ENCODE measurements at places on chromosomes 4 and X. TPM values are rescaled to one million over a fixed set of nuclear protein-coding genes. Genes with fewer than 3 reads are reported as not detected.
A peak's percentile ranks its signal among the peaks of the same experiment; 100 is the strongest.

The CCDC149 gene
- 30.3 TPM for total RNA-seq

The ADGRG2 gene
- 2.0 TPM for total RNA-seq

The SLC9A6 gene
- 17.4 TPM for total RNA-seq

The TEX13B gene
- not detected for total RNA-seq

The ANKRD37 gene
- total RNA-seq: 8.3 TPM

The LDOC1 gene
- total RNA-seq: 3.3 TPM

The NDNF gene
- total RNA-seq: 12.4 TPM

The GJB1 gene
- not detected for total RNA-seq

The POLR2B gene
- total RNA-seq: 72.9 TPM

The SH3RF1 gene
- 11.8 TPM for total RNA-seq

The MAGEA2 gene
- not detected for total RNA-seq

The HSD17B13 gene
- 0.83 TPM for total RNA-seq

The IL15 gene
- 5.0 TPM for total RNA-seq

The ITGB1BP2 gene
- 19.9 TPM for total RNA-seq

The DNAAF6 gene
- not detected for total RNA-seq

The NXF2B gene
- total RNA-seq: not detected

DNA sequence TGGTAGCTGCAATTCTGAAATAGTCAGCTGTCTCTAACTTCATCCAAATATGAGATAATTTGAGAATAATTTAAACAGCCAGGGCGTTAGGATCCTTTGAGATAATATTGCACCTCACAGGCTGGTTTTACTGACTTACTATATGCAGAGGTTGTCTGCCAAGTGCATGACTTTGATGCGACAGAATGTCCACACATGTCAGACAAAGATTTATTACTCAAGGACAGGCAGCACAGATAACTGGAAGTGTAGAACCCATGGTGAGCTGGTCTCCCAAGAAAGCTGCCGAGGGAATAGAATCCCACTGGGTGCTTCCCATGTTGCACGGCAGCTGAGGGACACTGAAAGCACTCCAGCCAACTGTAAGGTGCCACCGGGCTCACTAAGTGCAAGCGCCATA lies 166.2 kb upstream of the GALNTL6 start:
- no peaks in the 10 kb centered on the region for H3K27me3 ChIP-seq
- H3K27ac ChIP-seq: no peak overlapping the region
- no peaks in the 10 kb centered on the region for H3K4me1 ChIP-seq

DNA sequence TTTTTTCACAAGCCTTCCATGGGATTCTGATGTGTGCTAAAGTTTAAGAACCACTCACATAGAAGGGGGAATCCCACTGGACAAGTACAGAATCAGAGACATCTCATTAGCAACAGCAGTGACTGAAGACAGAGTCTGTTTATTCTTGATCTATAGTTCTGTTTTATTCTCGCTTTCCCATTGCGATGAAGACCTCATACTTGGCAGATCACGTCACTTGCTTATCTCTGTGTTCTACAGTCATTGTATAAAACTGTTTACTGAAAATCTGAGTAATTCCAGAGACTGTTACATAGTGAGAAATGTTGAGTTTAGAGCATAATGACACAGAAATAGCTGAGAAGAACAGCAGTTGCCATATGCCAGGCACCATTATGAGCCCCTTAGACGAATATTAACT lies 185.5 kb downstream of the PTTG2 start:
- no peak overlapping the region for H3K4me3 ChIP-seq
- H3K4me1 ChIP-seq: peaks cover 3% of the 10 kb centered on the region
- H3K27me3 ChIP-seq: no peaks in the 10 kb centered on the region
- no peak overlapping the region for H3K27ac ChIP-seq
- DNase-seq: no peak

DNA sequence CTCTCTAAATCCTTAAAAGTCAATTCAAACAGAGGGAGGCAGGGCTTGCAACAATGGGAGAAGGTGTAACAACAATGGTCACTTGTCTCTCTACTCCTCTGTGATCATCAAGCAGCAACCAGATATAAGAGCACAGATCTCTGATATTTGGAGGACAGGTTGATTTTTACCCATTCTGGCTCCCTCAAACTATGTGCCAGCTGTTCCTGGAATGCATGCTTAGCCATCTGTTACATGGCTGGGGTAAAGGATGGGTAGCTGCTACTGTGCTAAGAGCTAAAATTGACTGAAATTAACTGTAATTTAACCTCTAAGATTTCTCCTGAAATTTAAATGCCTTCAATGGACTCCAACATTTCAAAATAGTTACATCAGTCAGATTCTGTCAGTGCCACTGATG lies 1459.9 kb downstream of the PCDH7 start:
- no peaks in the 10 kb centered on the region for H3K4me1 ChIP-seq
- no peaks in the 10 kb centered on the region for H3K36me3 ChIP-seq
- no peak overlapping the region for H3K4me3 ChIP-seq
- no peak for DNase-seq
- no peaks in the 10 kb centered on the region for H3K27me3 ChIP-seq

GRCh38 chr4:122500852-122501501 lies 44.5 kb upstream of the IL2 start:
- no peaks in the 10 kb centered on the region for H3K4me1 ChIP-seq
- H3K36me3 ChIP-seq: no peaks in the 10 kb centered on the region
- no peak overlapping the region for H3K4me3 ChIP-seq
- no peak for DNase-seq

DNA sequence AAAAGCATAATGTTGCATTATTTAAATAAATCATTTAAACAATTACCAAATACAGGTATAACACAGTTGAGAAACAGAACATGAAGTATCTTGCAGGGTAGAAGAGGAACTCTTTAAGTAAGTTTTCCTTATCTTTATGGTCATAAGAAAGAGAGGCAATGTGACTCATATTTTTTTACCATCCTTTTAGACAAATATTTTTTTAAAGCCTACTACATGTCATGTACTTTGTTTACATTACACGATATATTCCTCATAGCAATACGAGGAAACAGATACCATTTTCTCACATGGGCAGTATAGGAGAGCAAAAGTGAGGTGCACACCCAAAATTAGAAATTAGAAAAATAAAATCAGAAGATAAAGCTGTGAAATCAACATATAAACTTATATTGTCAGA lies 49.3 kb upstream of the EPHA5 start:
- no peak overlapping the region for H3K4me3 ChIP-seq
- H3K4me1 ChIP-seq: no peaks in the 10 kb centered on the region
- no peaks in the 10 kb centered on the region for H3K36me3 ChIP-seq
- no peak overlapping the region for H3K27ac ChIP-seq
- H3K27me3 ChIP-seq: no peaks in the 10 kb centered on the region
- DNase-seq: no peak

DNA sequence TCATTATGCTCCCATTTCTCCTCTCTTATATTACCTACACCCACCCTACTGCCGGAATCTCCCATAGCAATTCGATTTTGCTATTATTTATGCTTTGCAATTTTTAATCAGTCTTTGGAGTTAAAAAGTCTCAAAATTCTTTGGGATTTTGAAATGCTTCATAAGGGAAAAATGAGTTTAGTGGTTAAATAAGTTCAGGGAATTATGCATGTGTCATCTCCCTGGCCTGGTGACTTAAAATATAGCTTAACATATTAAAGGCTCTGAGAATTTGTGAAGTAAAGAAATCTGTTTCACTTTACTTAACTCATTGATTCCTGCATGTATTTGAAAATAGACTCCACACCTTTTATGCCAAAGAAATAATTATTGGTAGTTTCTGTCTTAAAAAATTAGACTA lies 185.1 kb upstream of the DIPK2B start:
- H3K27ac ChIP-seq: no peak overlapping the region
- H3K27me3 ChIP-seq: no peaks in the 10 kb centered on the region
- H3K4me3 ChIP-seq: no peak overlapping the region
- no peaks in the 10 kb centered on the region for H3K4me1 ChIP-seq
- DNase-seq: no peak

DNA sequence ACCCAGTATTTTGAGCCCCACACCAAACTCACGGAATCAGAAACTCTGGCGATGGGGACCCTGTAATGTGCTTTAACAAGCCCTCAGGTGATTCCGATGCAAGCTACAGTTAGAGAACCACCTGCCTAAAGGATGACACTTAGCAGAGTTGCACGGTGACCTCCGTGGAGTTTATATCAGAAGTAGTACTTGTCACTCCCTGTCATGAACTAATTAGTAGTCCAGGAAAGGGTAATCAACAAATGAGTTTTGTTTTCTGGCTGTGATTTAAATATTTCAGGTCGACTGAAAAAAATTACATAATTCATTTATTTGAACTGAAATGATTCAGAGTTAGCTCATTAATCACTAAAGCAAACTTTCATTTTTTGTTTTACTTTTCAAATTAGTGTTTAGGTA lies 56.4 kb downstream of the TMA16 start:
- DNase-seq: no peak
- peaks cover 7% of the 10 kb centered on the region for H3K4me1 ChIP-seq
- no peak overlapping the region for H3K4me3 ChIP-seq
- H3K27me3 ChIP-seq: no peaks in the 10 kb centered on the region
- H3K36me3 ChIP-seq: no peaks in the 10 kb centered on the region
- H3K27ac ChIP-seq: no peak overlapping the region

GRCh38 chr4:103915224-103915869 lies 195.6 kb upstream of the TACR3 start:
- H3K27me3 ChIP-seq: no peaks in the 10 kb centered on the region
- H3K36me3 ChIP-seq: no peaks in the 10 kb centered on the region
- DNase-seq: no peak
- no peak overlapping the region for H3K27ac ChIP-seq

- H3K27ac ChIP-seq: no peak overlapping the region
- no peaks in the 10 kb centered on the region for H3K36me3 ChIP-seq
- no peak for DNase-seq
- no peaks in the 10 kb centered on the region for H3K27me3 ChIP-seq
- H3K4me3 ChIP-seq: no peak overlapping the region
These were observed 201.4 kb downstream of the CCNG2 start for GRCh38 chr4:77358315-77358928.

- no peaks in the 10 kb centered on the region for H3K36me3 ChIP-seq
- H3K27ac ChIP-seq: no peak overlapping the region
- no peaks in the 10 kb centered on the region for H3K4me1 ChIP-seq
- no peak for DNase-seq
- H3K4me3 ChIP-seq: no peak overlapping the region
These were observed 33.3 kb downstream of the HMGN5 start for GRCh38 chrX:81168391-81168790.

DNA sequence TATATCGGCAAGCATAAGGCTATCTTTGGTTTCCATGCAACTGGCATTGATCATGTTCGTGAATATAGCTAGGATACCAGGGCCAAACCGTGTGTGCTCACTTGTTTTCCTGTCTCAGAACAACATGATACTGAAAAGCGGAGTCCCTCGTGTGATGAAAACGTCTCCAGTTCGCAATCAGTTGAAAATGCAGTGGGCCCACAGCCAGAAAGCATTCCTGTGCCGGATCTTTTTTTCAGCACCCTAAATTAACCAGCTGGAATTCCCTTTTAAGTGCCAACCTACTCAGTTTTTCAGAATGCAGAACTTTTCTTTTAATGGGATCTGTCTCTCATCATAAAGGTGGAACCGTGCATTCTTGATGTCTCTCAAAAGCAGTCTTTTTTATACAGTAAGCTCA lies 130.8 kb upstream of the FRG1 start:
- H3K27me3 ChIP-seq: no peaks in the 10 kb centered on the region
- H3K27ac ChIP-seq: no peak overlapping the region
- no peaks in the 10 kb centered on the region for H3K36me3 ChIP-seq
- no peak for DNase-seq
- H3K4me3 ChIP-seq: no peak overlapping the region

GRCh38 chrX:32749070-32749469 lies 462.3 kb downstream of the DMD start:
- H3K4me3 ChIP-seq: no peak overlapping the region
- H3K27ac ChIP-seq: no peak overlapping the region
- peaks cover 23% of the 10 kb centered on the region for H3K4me1 ChIP-seq

DNA sequence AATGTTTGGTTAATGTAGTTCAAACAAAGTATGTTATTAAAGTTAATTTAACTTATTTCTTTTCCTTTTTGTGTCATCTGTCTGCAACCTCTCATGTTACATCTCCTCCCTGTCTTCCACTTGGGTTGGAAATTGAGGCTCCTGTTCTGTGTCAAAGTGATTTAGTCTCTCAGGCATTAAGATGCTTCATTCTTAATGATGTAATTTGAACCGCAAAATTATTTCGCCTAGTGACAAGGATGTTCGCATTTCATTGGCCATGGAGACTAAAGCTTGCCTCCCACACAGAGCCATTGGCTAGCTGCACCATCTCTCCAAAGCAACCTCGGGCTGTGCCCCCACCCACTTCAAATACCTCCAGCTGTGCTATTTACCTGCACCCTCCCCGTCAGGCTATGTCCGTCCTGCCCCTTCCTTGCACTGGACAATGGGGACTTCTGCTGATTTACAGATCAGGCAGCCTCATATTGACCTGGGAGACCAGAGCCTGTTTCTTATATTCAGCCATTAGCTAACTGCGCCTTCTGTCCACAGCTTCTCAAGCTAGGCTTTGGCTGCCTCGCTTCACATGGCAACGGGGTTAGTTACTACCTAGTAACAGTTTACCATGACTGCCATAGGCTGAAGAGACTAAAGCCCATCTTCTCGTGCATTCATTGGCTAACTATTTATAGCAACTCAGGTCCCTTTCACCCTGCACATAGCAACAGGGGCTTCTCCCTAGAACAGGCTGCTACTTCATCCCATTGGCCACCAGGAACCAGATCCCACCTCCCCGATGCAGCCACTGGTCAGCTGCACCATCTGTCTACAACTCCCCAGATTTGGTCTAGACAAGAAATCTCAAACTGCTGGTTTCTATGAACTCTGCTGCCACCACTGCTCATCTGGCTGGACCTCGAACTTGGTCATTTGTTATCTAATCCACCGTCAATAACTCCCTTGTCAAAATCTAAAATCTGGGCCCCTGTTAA lies 8.6 kb upstream of the ZNF157 start:
- peak overlapping the region; percentile 47 for H3K4me3 ChIP-seq
- peak overlapping the region; percentile 80 for H3K27ac ChIP-seq
- no peaks in the 10 kb centered on the region for H3K27me3 ChIP-seq
- H3K36me3 ChIP-seq: no peaks in the 10 kb centered on the region
- H3K4me1 ChIP-seq: no peaks in the 10 kb centered on the region

DNA sequence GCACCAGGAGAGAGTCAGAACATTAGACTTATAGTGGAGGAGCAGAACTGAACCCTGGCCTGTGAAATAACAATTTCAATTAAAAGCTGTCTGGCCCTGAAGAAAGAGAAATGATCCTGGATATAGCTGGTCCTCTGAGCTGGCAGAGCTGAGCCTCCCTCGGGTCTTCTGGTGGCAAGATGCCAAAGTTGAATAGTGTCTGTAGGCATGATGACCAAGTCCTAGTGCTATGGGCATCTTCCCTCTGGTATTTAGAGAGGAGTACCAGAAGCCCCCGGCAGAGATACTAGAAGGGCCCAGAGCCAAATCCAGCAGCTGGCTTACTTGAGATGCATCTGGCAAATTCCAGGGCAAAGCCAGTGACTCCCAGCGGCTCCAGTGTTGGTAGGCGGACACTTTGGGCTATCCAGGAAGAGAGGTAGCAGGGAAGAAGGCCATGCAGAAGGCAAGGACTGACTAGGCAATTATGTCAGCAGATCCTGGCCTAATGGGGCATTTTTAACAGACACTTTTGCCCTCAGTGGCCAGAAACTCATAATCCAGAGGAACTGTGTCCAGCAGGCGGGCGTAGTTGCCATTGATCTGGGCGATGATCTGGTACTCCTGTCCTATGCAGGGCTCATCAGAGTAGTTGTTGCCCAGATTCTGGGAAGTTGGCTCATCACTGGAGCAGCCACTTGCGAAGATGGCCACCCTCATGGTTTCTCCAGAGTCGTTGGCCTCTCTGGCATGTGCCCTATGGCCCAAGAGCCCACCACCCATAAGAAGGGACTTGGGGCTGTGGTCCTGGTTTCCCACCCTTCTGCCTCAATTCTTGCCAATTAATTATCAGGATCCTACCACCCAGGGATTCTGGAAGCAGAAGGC lies 17.9 kb downstream of the VSIG4 start:
- H3K27me3 ChIP-seq: no peaks in the 10 kb centered on the region
- DNase-seq: no peak
- no peak overlapping the region for H3K4me3 ChIP-seq
- no peaks in the 10 kb centered on the region for H3K36me3 ChIP-seq
- H3K27ac ChIP-seq: no peak overlapping the region

Measured in esophagus muscularis mucosa (tissue), 4 donors.